ENCODE measurements at places on chromosomes 7 and 10.

GRCh38 chr7:96521068-96521894, 188.4 kb downstream of the SEM1 start:
- no peak for DNase-seq

DNA sequence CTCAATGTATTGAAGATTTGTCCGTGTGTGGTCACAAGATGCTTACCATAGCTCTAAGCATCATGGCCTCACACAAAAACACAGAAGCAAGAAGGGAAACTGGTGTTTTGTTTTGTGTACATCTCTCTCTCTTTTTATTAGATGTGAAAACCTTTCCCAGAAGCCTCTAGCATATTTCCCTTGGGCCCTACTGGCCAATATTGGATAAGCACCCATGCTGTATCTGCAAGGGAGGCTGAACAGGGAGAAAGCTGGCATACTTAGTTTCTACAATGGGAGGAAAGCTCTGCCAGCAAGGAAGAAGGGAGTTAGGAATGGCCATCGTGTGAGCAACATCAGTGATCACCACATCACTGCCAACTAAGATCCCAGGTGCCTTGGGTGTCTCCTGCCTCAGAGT, 9.6 kb upstream of the NAMPT start:
- DNase-seq, result no peak

DNA sequence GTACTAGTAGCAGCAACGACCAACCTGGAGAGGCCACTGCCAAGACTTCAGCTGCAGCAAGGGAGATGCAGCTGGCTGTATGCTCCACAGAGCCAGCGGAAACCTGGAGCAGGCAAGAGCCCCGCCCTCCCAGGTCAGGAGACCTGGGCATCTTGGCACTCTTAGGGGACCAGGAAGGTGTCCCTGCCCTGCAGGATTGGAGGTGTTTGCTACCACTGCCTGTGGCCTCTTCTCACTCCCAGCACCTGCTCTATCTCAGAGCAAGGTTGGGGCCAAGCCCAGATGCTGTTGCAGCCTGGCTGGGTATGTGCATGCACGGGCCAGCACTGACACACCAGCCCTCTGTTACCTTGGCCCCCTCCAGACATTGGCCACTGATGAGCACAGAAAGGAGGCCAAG, 1512.8 kb downstream of the REEP3 start:
- no peak for DNase-seq

DNA sequence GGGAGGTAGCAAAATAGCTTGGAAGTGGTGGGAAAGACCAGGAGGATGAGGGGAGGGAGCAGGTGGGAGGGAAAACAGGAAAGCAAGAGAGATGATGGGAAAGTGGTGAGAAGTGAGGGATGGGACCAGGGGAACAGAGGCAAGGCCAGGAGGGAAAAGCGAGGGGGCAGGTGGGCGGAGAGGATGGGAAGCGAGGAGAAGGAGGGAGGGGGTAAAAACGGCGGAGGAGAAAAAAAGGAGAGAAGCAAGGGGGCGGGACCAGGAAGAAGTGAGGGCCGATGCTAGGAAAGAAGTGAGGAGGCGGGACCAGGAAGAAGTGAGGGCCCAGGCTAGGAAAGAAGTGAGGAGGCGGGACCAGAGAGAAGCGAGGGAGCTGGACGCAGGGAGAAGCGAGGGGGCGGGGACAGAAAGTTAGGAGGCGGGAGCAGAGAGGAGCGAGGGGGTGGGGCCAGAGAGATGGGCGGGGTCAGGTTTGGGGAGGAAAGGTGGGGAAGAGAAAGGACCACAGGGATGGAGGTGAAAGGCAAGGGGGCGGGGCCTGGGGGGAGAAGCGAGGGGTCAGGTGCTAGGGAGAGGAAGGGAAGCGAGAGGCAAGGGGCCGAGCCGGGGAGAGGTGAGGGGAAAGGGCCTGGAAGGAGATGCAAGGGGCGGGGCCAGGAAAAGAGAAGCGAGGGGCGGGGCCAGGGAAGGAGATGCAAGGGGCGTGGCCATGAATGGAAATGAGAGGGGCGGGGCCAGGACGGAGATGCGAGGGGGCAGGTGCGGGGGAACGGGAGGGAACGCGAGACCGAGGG, 984 bp downstream of the SMURF1 start:
- DNase-seq, result no peak

- DNase-seq, result no peak
These were observed 60.6 kb upstream of the AKR1C1 start for GRCh38 chr10:4902571-4903011.

DNA sequence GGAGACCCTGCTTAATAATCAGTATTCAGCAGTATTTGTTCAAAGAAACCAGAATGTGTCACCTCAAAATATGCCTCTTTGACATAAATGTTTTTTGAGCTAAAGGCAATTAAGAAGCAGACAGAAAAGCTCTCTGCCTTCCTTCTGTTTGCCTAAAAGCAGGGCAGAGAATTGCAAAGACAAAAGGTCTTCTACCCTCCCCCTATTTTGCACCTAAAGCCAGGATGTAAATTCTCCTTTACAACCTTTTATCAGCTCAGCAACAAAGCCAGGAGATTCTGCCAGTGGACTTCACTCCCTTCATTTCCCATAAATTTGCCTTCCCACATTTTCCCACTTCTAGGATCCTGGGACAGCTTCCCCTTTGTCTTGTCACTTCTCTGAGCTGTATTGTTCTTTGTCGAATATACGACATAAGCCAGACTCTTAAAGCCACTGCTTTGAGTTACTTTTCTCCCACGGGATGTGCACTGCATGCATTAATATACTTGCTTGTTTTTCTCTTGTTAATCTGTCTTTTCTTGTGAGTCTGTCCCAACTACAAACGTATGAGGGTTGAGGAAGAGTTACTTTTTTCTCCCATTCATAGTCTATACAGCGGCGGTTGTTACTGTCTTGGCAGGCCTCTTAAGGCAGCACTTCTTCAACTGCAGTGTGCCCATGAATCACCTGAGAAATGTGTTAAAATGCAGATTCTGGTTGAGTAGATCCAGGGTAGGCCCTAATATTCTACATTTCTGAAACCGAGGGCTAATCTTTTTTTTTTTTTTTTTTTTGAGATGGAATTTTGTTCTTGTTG, 48.2 kb downstream of the ST8SIA6 start:
- no peak for DNase-seq

DNA sequence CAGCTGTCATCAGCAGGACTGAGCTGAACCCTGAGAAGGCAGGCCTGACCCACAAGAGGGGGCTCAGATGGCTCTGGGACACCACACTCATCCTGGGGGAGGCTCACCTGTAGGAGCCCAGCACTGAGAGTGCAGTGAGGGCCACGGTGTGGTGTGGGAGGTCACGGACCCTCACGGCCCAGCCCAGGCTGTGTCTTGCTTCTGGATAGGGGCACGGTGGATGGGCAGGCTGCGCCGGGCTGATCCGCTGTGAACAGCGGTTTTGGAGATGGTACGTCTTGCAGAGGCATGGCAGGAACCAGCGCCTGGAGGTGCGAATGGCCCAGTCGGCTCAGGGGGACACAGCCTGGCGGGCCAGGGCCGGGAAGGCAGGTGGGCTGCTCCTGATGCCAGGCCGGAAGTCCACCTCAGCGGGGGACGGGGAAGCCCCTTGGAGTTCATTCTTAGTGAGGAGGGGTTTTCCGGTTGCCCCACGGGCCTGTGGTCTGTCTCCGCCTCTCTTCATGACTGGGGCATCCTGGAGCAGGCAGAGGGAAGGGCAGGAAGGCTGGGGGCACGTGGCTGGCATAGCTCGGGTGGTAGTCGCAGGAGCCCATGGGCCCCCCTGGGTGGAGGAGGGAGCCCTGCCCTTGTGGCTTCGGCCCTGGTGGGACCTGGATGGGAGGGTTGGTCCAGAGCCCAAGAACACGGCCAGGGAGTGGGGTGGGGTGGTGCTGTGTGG, 112.5 kb downstream of the UNCX start:
- DNase-seq, result no peak

GRCh38 chr10:110017907-110018306, 10.1 kb downstream of the ADD3 start:
- DNase-seq, result no peak

- DNase-seq, result no peak
These were observed 80.9 kb upstream of the DNAJB12 start for GRCh38 chr10:72435570-72435969.

All from cortex of kidney (tissue), 1 donor.